Mesenchymal stem cell (in vitro differentiated cells and primary cell): ENCODE measurements at places on chromosomes 16 and 17.

DNA sequence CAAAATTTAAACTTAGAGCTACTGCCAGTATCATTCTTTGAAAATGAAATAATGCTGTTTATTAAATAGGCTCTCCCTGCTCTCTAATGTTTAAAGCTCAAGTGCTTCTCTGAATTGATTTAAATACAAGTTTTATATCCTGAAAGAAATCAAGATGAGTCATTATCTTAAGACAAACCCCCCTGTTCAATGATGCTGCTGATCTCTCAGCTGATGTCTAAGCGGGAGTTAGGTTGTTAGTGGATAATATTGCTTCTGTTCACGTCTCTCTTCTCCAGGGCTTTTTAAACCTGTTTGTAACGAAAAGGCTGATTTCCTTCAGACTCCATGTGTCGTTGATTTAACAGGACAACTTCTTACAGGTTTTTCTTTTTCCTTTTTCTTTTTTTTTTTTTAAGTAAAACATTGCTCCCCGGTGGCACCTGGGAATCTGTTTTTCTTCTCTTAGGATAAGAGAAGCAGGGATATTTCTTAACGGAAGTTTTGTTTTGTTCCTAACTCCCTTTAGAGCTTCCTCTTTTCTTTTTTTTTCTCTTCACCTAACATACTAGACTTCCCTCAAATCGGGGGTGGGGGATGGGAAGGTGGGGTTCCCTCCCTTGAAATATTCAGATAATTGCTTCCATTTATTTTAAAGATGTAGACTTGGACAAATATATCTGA is 807 bp upstream of the LYRM9 start:
- no peak for DNase-seq
- peaks cover 22% of the 10 kb centered on the region for H3K27me3 ChIP-seq
- no peak overlapping the region for H3K4me3 ChIP-seq
- no peaks in the 10 kb centered on the region for H3K36me3 ChIP-seq
- no peak overlapping the region for H3K27ac ChIP-seq
- peaks cover 5% of the 10 kb centered on the region for H3K4me1 ChIP-seq

- H3K27me3 ChIP-seq = no peaks in the 10 kb centered on the region
- H3K27ac ChIP-seq = no peak overlapping the region
- H3K36me3 ChIP-seq = no peaks in the 10 kb centered on the region
- H3K4me3 ChIP-seq = no peak overlapping the region
- H3K4me1 ChIP-seq = no peaks in the 10 kb centered on the region
- no peak for DNase-seq
Measured at GRCh38 chr17:54269881-54270280, 447.2 kb downstream of the KIF2B start.

GRCh38 chr16:75099075-75099667 is 17.4 kb downstream of the LDHD start:
- peaks cover 24% of the 10 kb centered on the region for H3K4me1 ChIP-seq
- no peaks in the 10 kb centered on the region for H3K27me3 ChIP-seq
- no peak overlapping the region for H3K4me3 ChIP-seq
- H3K36me3 ChIP-seq = peaks cover 29% of the 10 kb centered on the region
- no peak overlapping the region for H3K27ac ChIP-seq

DNA sequence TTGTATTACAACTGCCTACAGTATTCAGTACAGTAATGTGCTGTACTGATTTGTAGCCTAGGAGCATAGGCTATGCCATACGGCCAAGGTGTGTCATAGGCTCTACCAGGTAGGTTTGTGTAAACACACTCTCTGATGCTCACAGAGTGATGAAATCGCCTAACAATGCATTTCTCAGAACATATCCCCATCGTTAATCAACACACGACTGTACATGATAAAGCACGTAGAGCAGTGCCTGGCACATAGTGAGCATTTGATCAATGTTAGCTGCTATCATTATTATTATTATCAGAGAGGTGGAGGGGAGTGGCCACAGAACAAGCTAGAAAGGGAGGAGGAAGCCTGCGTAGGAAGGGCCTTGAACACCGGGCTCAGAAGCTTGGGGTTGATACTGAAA is 81.1 kb upstream of the LHX1 start:
- no peak overlapping the region for H3K27ac ChIP-seq
- no peak for DNase-seq
- H3K27me3 ChIP-seq = no peaks in the 10 kb centered on the region
- no peak overlapping the region for H3K4me3 ChIP-seq

DNA sequence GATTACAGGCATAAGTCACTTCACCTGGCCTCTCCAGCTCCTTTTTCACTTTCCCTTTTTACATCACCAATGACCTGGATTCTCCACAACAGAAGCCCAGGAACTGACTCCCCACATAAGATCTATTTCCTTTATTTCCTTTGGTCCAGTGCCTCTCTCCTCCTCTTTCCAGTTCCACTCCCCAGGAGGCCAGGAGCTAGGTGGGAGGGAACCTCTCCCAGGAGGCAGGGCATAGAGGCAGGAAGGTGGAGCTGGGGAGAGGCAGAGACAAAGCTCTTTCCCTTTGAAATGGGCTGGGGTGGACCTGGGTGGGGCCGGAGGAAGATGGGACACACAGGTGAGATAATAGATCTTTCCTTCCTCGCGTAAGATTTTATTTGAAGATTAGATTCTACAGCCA is 318.3 kb upstream of the TNRC6C start:
- H3K27me3 ChIP-seq = peaks cover 74% of the 10 kb centered on the region
- no peaks in the 10 kb centered on the region for H3K36me3 ChIP-seq
- no peak overlapping the region for H3K27ac ChIP-seq
- no peaks in the 10 kb centered on the region for H3K4me1 ChIP-seq
- no peak overlapping the region for H3K4me3 ChIP-seq
- DNase-seq = no peak

GRCh38 chr17:1145311-1145986 is 34.3 kb downstream of the ABR start:
- DNase-seq = no peak
- no peak overlapping the region for H3K27ac ChIP-seq
- peaks cover 19% of the 10 kb centered on the region for H3K36me3 ChIP-seq

GRCh38 chr17:58506354-58507080 is 7.9 kb downstream of the MTMR4 start:
- no peak for DNase-seq
- peaks cover 5% of the 10 kb centered on the region for H3K4me1 ChIP-seq
- H3K27me3 ChIP-seq = no peaks in the 10 kb centered on the region
- H3K36me3 ChIP-seq = peaks cover 99% of the 10 kb centered on the region
- no peak overlapping the region for H3K4me3 ChIP-seq

DNA sequence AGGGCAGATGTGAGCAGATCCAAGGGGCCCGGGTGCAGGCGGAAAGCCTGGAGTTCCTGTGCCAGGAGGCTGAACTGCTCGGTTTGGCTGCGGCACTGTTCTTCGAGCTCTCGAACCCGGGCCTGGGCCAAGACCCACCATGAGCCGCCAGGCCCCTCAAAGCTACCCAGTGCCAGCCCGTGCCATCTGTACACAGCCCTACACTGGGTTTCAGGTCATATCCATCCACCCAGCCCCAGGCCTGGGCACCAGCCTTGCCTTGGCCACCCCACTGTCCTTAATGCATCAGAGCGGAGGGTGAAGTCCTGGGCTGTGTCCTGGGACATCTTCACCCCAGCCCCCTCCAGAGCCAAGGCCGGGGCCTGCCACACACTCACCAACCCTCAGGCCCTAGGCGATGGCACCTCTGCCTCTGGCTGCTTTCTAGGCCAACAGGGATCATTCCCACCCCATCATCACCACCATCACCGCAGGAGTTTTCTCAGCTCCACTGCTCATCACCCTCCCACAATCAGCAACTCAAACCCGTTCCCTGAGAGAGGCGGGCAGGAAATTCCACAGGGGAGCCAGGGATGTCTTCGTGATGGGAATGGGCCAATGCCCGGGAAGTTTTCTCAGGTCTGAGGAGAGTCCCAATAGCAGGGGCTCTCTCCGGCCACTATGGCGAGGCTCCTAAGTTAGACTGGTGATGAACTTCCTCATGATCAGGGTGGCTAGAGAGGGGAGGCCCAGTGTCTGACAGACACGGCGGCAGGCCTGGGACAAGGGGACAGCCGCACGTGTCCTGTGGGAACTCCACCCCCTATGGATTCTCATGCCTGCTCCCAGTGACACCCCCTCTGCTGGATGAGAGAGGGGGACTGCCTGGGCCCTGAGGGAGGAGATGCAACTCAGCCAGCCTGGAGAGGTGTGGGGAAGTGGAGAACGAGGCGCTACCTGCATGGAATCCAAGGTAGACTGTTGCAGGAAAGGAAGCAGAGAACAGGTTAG is 9.1 kb downstream of the TSPOAP1 start:
- peaks cover 32% of the 10 kb centered on the region for H3K27me3 ChIP-seq
- H3K4me1 ChIP-seq = peaks cover 8% of the 10 kb centered on the region
- H3K4me3 ChIP-seq = no peak overlapping the region
- no peak overlapping the region for H3K27ac ChIP-seq

DNA sequence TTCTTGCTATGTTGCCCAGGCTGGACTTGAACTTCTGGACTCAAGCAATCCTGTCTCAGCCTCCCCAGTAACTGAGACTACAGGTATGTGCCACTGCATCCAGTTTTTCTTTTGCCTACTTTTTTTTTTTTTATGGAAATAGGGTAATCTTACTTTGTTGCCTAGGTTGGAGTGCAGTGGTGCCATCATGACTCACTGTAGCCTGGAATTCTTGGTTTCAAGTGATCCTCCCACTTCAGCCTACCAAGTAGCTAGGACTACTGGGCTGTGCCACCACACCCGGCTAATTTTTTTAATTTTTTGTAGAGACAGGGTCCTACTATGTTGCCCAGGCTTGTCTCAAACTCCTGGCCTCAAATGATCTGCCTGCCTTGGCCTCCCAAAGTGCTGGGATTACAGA is 10.0 kb downstream of the LRRC36 start:
- no peak overlapping the region for H3K4me3 ChIP-seq
- no peaks in the 10 kb centered on the region for H3K27me3 ChIP-seq
- H3K36me3 ChIP-seq = no peaks in the 10 kb centered on the region
- DNase-seq = no peak

DNA sequence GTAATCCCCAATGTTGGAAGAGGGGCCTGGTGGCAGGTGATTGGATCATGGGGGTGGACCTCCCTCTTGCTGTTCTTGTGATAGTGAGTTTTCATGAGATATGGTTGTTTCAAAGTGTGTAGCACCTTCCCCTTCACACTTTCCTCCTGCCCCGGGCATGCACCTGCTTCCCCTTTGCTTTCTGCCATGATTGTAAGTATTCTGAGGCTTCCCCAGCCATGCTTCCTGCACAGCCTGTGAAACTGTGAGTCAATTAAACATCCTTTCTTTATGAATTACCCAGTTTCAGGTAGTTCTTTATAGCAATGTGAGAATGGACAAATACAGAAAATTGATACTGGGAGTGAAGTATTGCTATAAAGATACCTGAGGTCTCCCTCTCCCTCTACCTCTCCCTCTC is 29.4 kb downstream of the RNF112 start:
- H3K4me1 ChIP-seq = no peaks in the 10 kb centered on the region
- H3K27ac ChIP-seq = no peak overlapping the region
- no peak overlapping the region for H3K4me3 ChIP-seq
- DNase-seq = no peak
- no peaks in the 10 kb centered on the region for H3K27me3 ChIP-seq

DNA sequence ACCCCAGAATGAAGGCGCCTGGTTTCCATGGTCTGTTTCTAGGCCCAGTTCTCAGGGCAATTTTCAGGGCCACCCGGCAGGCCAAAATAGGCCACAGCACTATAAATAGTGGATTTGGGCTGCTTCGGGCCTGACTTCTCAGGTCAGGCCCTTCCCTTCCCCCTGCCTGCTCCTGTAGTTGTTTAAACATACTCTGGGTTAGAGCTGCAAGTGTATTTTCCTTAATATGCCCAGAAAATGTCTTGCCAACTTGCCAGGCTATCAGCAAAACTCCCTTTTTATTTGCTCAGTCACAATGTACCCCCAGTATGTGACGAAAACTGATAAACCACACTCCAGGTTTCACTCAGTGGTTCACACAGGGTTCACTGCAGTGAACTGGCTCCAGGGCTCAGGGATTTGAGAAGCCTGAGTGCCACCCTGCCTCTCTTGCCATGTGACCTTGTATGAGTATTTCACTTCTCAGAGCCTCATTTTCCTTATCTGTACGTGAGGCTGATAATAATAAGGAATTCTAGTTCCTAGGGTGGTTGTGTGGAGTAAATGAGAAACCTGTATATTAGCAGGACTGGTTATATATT is 76.5 kb downstream of the GPRC5B start:
- peaks cover 25% of the 10 kb centered on the region for H3K4me1 ChIP-seq
- H3K27ac ChIP-seq = peak overlapping the region; percentile 96
- no peaks in the 10 kb centered on the region for H3K27me3 ChIP-seq
- H3K36me3 ChIP-seq = no peaks in the 10 kb centered on the region
- H3K4me3 ChIP-seq = no peak overlapping the region

DNA sequence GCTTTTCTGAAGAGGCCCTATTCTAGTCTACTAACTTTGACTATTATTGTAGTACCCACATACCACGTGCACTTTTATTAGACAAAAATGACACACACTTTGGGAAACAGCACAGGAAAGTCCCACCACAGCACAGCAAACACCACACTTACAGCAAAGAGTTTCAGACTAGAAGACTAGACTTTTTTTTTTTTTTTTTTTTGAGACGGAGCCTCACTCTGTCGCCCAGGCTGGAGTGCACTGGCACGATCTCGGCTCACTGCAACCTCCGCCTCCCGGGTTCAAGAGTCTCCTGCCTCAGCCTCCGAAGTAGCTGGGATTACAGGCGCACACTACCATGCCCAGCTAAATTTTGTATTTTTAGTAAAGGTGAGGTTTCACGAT is 20.1 kb downstream of the YWHAE start:
- H3K27me3 ChIP-seq = no peaks in the 10 kb centered on the region
- peaks cover 24% of the 10 kb centered on the region for H3K36me3 ChIP-seq
- DNase-seq = peak; percentile 38
- H3K4me1 ChIP-seq = peaks cover 16% of the 10 kb centered on the region
- no peak overlapping the region for H3K27ac ChIP-seq

DNA sequence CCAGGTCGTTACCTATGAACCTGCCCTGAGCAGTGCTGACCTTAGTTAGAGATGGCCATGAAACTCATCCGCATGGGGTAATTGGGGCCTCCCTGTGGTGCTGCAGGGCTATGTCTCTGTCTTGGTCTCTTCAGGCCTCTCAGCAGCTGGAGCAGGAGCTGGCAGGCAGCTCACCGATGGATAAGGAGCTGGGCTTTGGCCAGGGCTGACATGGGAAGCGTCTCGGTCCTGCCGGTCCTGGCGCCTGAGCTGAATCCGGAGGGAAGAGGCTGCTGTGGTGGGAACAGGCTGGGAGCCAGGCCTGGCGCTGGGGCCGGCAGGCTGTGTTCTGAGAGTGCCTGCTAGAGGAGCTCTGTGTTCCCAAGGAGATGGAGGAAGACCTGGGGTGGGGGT is 10.1 kb downstream of the IL32 start:
- no peaks in the 10 kb centered on the region for H3K4me1 ChIP-seq
- H3K36me3 ChIP-seq = no peaks in the 10 kb centered on the region
- no peak for DNase-seq
- H3K4me3 ChIP-seq = no peak overlapping the region
